ENCODE measurements at places on chromosomes 1 and 21.

DNA sequence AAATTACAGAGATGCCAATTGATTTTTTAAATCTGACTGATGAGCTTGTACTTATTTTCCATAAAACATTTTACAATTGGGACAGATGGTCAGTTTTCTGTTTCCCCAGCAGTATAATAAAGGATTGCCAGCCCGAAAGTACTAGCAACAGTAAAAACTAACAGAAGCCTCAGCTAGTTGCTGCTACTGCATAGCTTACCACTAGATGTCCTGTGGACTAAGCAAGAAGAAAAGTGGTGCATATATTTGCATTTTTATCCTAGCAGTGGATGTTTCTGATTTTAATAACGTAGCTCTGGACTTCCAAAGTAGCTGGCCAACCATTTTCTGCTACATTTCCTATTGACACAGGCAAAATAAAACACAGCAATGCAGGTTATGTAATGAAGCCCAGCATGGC, 241.5 kb downstream of the BARHL2 start:
- DNase-seq, result peak; percentile 69

DNA sequence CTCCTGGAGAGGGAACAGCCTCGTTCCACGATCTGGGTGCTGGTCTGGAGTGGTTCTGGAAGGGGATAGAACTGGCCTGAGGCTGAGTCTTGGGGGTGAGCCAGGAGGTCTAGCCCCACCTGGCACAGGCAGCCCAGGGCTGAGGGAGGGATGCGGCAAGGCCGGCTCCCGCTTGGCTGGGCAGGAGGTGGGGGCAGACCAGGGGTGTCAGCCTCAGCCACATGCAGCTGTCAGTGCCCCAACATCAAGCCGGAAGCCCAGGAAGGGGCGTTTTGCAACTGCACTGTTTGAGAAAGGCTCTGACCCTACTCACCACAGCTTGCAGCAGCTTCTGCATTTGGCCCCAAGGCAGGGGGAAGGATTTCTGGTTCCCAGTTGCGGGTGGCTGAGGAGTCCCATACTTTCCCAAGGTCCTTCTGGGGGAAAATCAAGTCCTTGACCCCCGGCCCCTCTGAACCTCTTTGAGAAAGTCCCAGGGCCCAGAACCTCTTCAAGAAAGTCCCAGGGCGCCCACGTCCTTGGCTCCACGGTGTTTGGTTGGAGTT, 2.0 kb downstream of the EFHD2 start:
- no peak for DNase-seq

GRCh38 chr1:204025917-204026707, 46.8 kb upstream of the SOX13 start:
- DNase-seq, result no peak

GRCh38 chr1:39258146-39258924, 53.8 kb downstream of the MACF1 start:
- peak; percentile 44 for DNase-seq

DNA sequence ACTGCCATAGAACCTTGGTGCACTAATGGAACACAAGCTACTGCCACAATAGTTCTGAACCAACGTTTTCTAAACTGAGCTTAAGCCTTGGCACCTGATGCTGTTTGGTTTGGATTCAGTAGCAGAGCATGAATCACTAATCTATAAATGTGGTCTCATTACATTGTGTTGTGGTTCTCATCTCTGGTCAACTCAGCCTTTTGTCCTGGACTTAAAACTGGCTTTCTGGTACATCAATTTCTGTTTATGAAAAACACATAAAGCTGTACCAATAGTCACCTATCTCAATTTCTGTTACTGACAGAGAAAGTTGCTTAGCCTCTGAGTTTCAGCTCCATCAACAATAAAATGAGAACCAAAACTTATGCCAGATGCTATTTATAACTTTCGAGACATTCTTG, 197.5 kb upstream of the KIAA0040 start:
- DNase-seq, result peak; percentile 15

DNA sequence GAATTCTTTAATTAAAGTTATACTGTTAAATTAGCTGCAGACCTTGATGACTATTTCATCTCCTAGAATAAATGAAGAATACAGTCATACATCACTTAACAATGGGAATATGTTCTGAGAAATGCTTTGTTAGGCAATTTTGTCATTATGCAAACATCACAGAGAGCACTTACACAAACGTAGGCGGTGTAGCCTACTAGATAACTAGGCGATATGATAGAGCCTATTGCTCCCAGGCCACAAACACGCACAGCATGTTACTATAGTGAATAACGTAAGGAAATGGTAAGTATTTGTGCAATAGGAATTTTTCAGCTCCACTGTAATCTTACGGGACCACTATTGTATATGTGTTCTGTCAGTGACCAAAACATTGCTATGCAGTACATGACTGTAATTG, 37.6 kb upstream of the DESI2 start:
- no peak for DNase-seq

- DNase-seq, result peak; percentile 16
These were observed 37.6 kb upstream of the GALNT2 start for GRCh38 chr1:230029244-230029941.

DNA sequence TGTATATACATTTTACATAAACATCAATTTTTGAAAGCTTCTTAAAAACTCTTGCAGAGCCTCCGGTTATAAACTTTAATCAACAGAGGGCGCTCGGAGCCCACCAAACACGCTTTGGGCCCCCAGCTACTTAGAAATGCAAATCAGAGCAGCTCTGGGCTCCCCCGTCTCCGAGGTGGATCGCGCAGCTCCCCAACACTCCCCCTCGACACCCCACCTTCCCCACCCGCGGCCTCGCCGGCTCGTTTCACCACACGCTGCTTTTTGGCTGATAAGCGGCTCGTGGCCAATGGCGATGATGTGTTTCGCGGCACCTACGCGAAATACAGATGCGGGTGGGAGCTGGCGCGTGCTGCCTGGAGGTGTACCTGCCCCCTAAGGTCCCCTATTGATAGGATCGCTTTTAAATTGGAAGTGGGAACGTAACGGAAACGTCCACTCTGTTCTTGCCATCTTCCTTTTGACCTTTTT, 1.7 kb upstream of the KIF26B start:
- peak; percentile 87 for DNase-seq

- no peak for DNase-seq
These were observed 1.4 kb upstream of the HEYL start for GRCh38 chr1:39640861-39641260.

- no peak for DNase-seq
These were observed 106.3 kb downstream of the EDEM3 start for GRCh38 chr1:184648160-184648855.

DNA sequence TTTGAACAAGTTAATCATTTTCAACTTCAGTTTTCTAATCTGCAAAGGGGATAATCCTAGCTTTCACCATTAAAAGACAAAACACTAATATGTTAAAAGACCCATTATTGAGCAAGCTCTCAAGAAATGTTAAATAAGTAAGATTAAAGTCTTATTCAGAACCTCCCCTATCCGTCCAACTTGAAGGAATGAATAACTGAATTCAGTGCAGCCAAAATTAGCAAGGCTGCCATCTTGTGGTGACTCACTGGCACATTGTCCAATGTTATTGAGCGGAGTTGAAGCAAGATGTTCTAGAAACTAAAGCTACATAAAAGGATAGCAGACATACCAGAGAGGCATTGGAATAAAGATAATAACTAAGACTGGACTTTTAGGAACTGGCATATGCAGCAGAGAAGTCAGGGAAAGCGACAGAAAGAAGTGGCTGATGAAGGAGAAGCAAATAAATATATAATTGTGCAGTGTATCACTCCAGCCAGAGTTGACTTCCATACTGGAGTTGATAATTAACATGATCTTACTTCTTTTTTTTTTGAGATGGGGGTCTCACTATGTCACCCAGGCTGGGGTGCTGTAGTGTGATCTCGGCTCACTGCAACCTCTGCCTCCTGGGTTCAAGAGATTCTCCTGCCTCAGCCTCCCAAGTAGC, 8.2 kb upstream of the CAP1 start:
- peak; percentile 47 for DNase-seq

GRCh38 chr1:175536369-175536768, 207.0 kb downstream of the TNR start:
- peak; percentile 16 for DNase-seq

DNA sequence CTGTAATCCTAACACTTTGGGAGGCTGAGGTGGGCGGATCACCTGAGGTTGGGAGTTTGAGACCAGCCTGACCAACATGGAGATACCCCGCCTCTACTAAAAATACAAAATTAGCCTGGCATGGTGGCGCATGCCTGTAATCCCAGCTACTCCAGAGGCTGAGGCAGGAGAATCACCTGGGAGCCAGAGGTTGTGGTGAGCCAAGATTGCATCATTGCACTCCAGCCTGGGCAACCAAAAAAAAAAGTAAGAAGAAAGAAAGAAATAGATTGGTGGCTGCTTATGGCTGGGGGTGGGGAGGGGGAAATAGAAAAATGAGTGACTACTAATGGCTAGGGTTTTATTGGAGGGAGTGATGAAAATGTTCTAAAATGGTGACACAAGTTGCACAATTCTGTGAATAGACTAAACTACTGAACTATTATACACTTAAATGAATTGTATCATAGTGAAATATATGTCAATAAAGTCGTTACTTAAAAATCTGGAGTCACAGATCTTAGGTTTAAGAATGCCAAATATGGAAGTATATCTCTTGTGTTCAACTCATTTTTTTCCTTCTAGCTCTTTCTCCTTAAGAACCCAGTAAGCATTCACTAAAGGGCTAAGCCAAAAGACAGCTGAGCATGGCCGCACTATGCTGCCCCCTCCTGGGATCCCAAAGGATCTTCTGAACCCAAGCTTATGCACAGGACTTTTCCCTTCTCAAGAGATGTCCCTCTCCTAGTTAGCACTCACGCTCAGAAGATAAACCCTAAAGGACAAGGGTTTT, 3.2 kb upstream of the NPL start:
- peak; percentile 83 for DNase-seq

DNA sequence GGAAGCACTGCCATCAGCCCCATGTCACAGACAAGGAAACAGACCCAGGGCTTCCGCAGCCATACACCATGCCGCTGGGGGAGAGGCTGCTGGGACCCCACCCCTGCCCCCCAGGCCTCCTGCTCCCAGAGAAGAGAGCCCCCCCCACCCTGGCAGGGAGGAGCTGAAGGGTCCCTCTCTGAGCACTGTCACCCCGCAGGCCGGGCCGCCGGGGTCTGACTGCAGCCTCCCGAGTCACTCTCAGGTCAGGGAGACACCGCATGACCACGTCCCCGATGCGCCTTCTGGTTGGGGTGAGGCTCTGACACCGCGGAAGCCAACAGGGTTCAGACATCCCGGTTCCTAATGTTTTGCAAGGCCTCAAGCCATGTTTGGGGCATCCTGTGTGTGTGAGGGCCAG, 102.3 kb downstream of the SIK1 start:
- DNase-seq, result no peak

- DNase-seq, result peak; percentile 4
These were observed 13.6 kb downstream of the DIP2A start for GRCh38 chr21:46472246-46472645.

- DNase-seq, result no peak
These were observed 42.6 kb downstream of the C1orf198 start for GRCh38 chr1:230825761-230826160.

DNA sequence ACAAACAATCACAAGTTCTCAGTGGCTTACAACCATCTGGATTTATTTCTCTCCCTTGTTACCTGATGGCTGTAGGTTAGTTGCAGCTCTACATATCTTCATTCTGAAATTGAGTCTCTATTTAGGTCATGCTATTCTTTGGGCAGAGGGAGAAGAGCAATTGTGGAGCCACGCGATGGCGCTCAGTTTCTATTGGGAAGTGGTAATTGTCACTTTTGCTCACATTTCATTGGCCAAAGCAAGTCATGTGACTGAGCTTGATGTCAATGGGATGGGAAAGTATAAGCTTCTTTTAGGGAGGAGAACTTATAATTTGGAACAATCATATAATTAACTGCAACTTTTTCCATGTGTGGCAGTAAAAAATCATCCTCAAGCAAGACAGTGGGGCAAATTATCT, 166.5 kb downstream of the LMO4 start:
- DNase-seq, result no peak

All from NCI-H69 (cell line).